ENCODE measurements at places on chromosomes 3 and 15.

DNA sequence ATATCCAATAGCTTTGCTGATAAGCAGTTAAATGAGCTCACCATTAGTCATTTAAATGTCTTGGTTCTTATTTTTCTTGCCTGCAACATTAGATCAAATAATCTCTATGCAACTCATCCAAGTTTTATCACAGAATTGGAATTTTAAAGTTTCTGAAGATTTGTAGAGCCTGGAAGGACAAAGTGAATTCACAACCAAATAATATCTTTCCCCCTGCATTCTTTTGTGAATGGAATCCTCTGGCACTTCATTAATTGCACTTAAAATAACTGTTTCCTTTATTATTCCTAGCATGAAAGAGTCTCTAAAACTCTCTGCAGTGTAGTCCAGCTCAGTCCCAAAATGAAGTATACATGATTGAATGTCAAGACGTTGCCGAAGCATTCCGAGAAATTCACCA, 345.6 kb upstream of the TGFBR2 start:
- DNase-seq, result no peak

GRCh38 chr3:85081191-85081906, 122.6 kb downstream of the CADM2 start:
- DNase-seq, result peak; percentile 35

GRCh38 chr3:51389423-51390183, 1.5 kb upstream of the RBM15B start:
- DNase-seq, result peak; percentile 56

DNA sequence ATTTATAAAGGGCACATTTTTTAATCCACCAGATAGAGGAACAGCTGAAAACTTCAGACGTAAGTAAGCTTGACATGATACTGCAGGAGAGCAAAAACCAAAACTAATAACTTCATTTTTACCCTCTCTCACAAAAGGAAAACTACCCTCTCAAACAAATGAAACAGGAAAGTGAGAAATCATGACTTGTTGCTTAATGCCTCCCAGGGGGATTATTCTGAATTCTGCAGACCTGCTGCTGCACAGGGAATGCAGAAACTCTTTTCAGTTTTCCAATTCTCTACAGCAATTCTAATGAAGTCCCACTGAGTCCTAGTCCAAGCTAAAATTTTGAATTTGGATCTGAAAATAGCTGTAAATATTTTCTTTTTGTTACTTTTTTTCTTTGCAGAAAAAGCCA, 637.1 kb upstream of the CCDC54 start:
- DNase-seq, result no peak

GRCh38 chr15:71691081-71691457, 119.3 kb upstream of the NR2E3 start:
- DNase-seq, result no peak

- DNase-seq, result peak; percentile 91
Measured at GRCh38 chr15:89177633-89178306, 43.6 kb downstream of the RLBP1 start.

GRCh38 chr15:42159381-42160015, 3.1 kb upstream of the PLA2G4F start:
- no peak for DNase-seq

DNA sequence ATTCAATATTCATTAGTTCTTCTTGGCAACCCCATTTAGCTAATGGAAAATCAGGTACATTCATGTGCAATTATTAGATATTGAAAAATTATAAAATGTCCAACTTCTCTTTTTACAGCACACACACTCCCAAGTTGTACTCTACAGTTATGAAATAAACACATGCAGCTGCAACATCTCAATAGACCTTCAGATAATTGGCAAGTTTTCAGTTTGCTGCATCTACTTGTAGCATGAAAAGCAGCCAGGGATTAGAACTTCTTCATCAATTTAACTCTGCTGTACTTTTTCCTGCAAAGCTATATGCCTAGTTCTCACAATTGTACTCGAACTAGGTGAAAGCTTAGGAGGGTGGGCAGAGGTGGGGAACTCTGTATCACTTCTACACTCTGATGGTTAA, 46.6 kb upstream of the FHIT start:
- peak; percentile 51 for DNase-seq

- DNase-seq, result peak; percentile 83
Measured at GRCh38 chr3:46065294-46065705, 38.0 kb upstream of the XCR1 start.

DNA sequence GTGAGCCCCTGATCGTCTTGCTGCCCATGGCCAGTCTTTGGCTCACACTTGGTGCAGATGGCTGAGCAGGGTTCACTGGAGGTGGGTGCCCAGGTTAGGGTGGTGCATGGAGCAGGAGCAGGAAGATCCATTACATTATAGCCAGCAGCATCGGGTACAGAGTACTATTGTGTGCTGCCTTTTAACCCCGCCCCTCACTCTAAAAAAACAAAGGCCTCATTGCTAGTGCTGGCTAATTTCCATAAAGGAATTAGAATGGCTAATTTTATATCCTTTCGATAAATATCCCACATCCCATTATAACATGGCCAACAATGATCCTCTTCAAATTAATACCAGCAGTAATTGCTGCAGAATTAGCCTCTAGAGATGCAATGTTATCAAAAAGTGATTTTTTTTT, 45.8 kb upstream of the PPP4R2 start:
- no peak for DNase-seq

DNA sequence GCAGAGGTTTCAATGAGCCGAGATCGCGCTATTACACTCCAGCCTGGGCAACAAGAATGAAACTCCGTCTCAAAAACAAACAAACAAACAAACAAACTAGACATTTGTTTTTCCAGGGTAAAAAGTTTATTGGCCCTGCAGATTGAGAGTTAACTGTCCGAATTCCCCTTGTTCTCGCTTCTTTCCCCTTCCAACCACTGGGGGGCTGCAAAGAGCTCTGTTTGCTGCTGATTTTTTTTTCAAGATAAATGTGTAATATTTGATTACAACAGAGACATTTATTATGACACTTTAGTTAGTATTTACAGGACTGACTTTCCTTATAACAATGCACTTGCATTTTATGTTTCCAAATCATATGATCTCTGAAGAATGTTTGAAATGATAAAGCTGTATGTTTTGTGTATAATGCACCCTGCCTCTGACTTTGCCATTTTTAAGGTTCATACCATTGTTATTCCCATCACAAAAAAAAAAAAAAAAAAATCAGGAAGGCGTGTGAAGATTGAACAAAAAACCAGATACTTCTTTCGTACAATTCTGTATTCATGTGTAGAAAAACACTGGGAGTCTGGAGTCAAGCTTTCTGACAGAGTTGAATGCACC, 2.8 kb downstream of the CLSTN2 start:
- DNase-seq, result peak; percentile 81

DNA sequence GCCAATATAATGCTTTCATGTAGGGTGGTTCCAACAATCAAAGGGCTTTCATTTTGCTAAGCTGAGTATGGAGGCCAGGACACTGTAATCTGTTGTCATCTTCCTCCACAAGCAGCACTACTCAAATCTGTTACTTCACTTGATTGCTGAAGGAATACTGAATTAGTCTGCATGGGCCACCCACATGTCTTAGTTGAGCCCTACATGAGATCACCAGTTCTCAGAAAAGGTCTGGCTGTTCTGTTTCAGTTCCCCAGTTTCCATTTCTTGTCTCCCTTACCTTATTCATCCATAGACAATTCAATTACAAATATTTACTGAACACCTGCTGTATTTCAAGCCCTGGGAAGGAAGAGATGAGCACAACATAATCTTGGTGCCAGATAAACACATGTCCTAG, 119.2 kb downstream of the FHIT start:
- DNase-seq, result peak; percentile 17

DNA sequence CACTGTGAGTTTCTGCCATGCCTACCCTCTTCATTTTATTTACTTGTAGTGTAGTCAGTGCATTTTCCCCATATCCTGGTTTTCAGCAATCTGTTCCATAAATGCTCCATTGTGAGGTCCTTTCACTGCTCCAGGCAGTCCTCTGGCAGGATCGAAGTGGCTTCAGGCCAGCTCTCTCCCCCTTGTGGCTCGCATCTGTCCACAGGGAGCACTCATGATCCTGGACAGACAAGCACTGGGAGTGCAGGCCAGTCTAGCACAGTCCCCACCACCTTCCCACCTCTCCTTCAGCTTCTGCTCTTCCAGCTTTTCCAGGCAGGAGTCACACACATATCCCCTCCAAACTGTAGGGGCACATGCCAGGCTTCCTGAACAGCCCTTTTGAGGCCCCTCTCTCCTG, 173.6 kb downstream of the PPM1L start:
- peak; percentile 24 for DNase-seq

GRCh38 chr3:40581166-40581565, 56.4 kb downstream of the ZNF621 start:
- DNase-seq, result no peak

DNA sequence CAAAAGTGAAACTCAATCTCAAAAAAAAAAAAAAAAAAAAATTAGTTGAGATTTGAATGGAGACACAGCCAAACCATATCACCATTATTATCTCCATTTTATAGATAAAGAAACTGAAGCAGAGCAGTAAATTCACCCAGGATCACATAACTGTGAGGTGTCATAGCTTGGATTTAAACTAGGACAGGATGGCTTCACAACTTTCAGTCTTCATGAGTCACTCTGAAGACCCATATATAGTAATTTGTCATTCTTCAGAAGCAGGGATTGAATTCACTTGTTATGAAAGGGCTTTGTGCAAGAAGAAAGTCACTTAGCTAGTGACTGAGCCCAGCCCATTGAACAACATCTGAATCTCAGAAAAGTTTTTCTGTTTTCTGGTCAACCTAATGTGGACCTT, 60.5 kb upstream of the LRIG1 start:
- no peak for DNase-seq

- no peak for DNase-seq
Measured at GRCh38 chr3:24426896-24427295, 67.8 kb downstream of the THRB start.

DNA sequence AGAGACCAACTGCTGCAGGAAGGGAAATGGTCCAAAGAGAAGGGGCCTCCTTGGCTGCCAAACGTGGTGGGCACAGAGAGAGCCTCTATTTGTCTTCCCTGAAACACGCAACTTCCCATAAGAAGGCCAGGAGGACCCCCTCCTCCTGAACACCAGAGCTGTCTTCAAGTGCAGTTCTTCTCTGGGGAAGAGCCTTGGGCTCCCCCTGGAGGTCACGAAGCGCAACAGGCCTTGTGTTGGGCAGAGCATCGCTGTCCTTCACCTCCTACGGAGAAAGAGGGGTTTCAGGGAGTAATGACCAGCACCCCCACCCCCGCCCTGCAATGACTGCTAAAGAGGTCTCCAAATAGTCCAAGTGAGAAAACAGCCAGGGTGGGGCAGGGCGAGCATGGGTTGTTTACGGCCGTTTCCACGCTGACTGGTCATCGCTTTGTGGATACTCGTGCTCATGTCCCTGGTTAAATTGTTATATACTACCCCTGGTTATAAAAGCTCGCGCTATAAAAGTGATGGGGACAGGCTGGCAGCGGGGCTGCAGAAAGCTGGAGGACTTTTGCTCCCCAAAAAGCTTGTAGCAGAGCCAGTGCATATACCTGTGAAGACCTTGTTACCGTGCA, 397.5 kb upstream of the ATP10A start:
- DNase-seq, result peak; percentile 66

GRCh38 chr3:196357905-196358304, 19.7 kb upstream of the TM4SF19 start:
- no peak for DNase-seq

DNA sequence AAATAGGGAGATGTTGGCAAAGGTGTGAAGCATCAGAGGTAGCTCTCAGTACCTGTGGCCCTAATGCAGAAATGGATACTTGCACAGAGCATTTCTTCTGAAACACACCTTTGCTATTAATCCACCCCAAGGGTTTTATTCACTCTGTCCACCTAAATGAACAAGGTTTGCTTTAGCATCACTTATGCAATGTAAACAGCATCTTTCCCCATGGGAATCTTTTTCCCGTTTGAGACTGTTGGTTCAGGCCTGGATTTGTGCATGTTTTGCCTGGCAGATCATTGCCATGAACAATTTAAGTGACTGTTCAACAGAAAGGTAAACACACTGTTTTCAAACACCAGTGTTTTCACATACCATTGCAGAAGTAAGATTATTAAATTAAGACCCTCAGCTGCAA, 508.3 kb downstream of the SOX2 start:
- DNase-seq, result no peak
